ENCODE measurements at places on chromosomes 3 and 15.

DNA sequence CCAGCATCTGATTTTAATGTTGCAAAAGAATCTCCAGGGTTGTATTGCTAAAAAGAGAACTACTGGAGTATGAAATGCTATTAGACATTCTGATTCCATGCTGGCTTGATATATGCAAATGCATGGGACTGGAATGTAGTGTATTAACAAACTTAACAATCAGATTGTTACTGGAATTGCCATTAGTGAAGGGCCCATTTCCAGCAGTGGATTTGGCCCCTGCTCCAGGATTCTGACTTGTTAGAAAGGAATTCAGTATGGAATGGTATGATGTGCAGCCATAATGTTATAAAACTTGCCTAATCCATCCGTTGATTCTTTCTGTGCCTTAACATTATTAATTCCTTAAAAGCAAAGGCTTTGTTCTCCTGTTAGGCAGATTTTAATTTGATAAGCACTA is 7.9 kb downstream of the ARRDC4 start:
- no peak for DNase-seq

GRCh38 chr15:57339321-57339720 is 37.0 kb upstream of the CGNL1 start:
- DNase-seq: no peak

DNA sequence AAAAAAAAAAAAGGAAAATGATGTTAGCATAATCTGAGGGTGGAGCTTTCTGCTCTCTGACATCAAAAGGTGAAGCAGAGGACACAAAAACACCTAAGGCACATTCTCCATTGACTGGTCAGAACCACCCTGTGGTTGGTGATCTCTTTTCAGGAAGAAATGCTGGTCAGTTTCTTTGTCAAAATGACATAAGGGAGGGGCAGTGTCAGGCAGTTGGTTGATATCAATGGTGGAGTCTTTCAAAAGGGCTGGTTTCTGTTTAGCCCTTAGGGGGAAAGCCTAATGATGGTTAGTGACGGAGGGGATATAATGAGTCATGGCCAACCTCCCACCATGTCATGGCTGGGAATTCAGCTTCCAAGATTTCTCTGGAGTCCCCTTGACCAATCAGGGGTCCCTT is 185.9 kb upstream of the GBE1 start:
- DNase-seq: no peak

DNA sequence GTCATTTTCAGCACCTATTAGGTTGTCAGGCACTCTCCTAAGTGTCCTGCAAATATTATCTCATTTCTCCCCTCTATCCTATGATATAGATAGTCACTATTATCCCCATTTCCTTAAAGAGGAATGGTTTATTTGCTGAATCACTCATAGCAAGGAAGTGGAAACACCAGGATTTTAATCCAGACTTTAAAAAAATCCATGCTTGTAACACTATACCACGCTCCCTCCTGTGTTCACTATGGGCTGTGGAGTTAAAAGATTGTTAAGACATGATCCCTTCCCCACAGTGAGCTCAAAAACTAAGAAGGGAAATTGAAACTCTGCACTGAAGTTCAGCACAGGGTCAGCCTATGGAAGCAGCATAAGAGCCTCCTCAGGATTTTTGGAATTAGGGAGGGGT is 60.2 kb downstream of the TMEM39A start:
- no peak for DNase-seq

- DNase-seq: no peak
These were observed 155.7 kb downstream of the KLF13 start for GRCh38 chr15:31482122-31482922.

- no peak for DNase-seq
These were observed 264 bp upstream of the CMTM6 start for GRCh38 chr3:32502946-32503286.

GRCh38 chr3:121661376-121661775 is 673 bp upstream of the HCLS1 start:
- DNase-seq: no peak

DNA sequence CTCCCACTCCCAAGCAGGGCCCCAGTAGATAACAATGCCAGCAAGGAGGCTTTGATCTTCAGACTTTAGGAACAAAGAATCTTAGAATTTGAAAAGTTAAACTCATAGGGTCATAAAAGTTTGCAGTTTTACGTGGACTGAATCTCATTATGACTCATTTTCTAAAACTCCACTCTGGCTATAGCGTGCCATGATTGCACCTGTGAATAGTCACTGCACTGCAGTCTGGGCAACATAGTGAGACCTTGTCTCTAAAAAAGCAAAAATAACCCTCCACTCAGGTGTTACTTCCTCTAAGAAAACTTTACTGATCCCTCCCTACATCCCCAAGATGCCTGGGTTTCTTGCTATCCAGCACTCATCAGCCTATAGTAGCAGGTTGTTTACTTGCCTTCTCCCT is 104.5 kb downstream of the IL20RB start:
- no peak for DNase-seq

- DNase-seq: no peak
These were observed 10.6 kb downstream of the CEP152 start for GRCh38 chr15:48800245-48800644.

Data from SHP77 treated with DMSO at 0.1 percent for 48 hours (cell line).